GM04504 (cell line): ENCODE measurements at places on chromosomes 12 and 14.

- peak; percentile 100 for DNase-seq
Measured at GRCh38 chr12:110109037-110109836, 14.9 kb upstream of the IFT81 start.

GRCh38 chr12:121976950-121977349, 44.7 kb upstream of the BCL7A start:
- no peak for DNase-seq

DNA sequence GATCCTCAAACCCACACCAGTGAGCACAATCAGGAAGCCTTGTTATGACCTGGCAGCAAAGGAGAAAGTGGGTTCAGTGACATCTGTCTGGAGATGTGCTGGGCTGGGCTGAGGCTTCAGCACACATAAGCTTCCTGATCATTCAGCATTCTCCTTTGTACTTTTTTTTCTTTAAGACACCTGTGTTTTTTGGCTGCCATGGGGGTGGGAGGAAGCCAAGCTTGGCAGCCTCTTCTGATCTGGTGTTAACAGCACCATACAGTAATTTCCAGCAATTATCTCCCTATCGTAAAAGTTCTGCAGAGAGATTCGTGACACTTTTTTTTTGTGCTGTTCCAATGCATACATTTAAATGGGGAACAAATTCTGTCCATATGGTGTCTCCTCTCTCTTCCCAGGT, 38.9 kb upstream of the RASSF3 start:
- no peak for DNase-seq

DNA sequence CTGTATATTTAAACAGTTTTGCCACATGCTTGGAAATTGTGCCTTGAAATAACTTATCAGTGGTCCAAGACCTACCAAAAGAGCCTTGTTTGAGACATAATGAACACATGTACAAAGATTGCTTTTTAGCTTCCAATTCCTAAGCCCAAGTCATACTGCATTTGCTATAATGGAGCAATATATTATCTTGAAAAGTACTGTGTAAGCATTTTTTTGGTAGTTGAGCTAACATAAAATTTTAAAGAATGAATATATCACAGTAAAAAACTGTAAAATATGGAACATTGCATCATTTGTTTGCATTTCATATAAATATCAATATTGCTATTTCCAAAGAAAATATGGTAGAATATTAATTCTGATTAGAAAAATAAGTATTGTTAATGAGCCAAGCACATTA, 28.8 kb upstream of the HMGA2 start:
- no peak for DNase-seq

DNA sequence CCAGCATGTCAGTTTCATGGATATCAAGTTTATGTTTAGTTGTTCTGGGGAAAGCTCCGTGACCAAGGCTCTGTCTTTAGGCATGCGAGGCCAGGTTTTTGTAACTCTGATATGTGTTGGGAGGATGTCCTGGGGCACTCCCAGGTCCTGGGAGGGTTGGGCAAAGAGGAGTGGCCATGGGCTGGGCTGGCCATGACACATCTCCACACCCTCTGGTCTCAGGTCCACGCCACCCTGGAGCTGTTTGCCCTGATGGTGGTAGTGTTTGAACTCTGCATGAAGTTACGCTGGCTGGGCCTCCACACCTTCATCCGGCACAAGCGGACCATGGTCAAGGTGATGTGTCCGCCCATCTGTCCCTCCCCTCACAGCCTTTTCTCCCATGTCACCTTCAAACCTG, 46.4 kb downstream of the TPCN1 start:
- DNase-seq, result no peak

- no peak for DNase-seq
Measured at GRCh38 chr12:4539167-4539870, 629 bp downstream of the RAD51AP1 start.

GRCh38 chr14:61260939-61261776, 20.0 kb downstream of the TMEM30B start:
- DNase-seq, result peak; percentile 79

GRCh38 chr12:12331244-12331771, 18.7 kb downstream of the MANSC1 start:
- no peak for DNase-seq

GRCh38 chr12:108884116-108885012, 4.5 kb downstream of the DAO start:
- no peak for DNase-seq

GRCh38 chr12:3961591-3961990, 88.4 kb upstream of the PARP11 start:
- DNase-seq, result no peak
